Neural progenitor cell (in vitro differentiated cells): ENCODE measurements at places on chromosomes 4 and X.

GRCh38 chr4:10877076-10877475 lies 192.5 kb upstream of the CLNK start:
- H3K4me1 ChIP-seq = no peaks in the 10 kb centered on the region
- H3K27ac ChIP-seq = no peak overlapping the region
- no peaks in the 10 kb centered on the region for H3K27me3 ChIP-seq
- DNase-seq = no peak

DNA sequence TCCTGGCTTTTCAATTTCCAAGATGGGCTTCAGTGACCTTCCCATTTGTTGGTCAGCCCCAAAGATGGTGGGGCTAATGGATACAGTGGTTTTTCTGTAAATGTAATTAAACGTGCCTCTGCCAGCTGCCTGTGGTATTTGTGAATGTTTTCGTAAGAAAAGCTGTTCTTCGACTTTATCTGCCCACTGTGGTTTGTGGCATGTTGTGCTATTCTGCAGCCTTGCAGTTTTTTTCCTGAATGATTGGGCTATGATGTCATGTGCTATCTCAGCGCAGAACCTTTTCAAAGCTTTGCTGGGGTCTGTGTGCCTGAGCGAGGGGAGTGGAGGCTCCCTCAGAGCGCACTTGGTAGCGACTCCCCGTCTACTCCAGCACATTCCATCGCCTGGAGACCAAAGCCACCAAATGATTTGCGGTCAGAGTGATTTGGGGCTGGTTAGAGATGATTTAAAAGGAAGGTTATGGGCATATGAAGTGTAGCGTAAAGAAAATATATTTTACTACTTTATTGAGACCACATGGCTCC lies 137.5 kb downstream of the PALLD start:
- H3K27ac ChIP-seq = no peak overlapping the region
- H3K27me3 ChIP-seq = no peaks in the 10 kb centered on the region
- DNase-seq = peak; percentile 45
- H3K4me1 ChIP-seq = peaks cover 49% of the 10 kb centered on the region

DNA sequence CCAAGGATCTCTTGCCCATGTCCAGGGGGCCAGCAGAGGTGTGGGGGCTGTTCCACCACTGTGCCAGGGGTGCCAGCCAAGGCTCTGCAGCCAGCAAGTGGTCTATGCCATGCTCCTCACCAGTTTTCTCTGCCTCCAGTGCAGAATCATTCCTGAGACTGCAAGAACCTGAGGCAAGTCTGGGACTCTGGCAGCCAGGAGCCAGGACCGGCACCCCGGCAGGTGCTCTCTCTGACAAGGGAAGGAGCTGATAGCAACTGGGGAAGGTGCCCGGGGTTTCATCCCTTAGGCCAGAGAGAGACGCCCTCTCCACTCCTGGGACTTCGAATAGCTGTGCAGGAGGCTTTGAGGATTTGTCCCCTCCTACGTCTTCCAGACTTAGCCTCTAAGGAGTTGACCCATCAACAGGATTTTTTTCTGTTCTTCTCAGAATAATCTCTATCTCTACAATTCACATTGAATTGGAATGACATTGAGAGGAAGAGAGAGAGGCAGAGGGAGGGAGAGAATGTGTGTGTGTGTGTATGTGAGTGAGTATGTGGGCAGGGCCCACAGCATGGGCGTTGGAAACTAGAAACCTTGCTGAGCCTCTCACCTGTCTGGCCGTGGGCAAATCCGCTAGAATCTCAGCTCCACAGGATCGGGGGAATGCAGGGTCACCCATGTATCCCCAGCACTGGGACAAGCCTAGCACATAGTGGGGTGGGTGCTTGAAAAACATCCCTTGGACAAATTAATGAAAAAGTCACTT lies 74.5 kb upstream of the AFAP1 start:
- H3K27me3 ChIP-seq = no peaks in the 10 kb centered on the region
- H3K4me3 ChIP-seq = no peak overlapping the region
- H3K36me3 ChIP-seq = no peaks in the 10 kb centered on the region
- no peak for DNase-seq
- H3K27ac ChIP-seq = no peak overlapping the region

GRCh38 chrX:57453901-57454300 lies 137.9 kb upstream of the ZXDB start:
- no peak overlapping the region for H3K27ac ChIP-seq
- peak; percentile 47 for DNase-seq
- H3K27me3 ChIP-seq = no peaks in the 10 kb centered on the region
- no peak overlapping the region for H3K4me3 ChIP-seq
- no peaks in the 10 kb centered on the region for H3K4me1 ChIP-seq
- H3K36me3 ChIP-seq = peaks cover 4% of the 10 kb centered on the region

GRCh38 chrX:48590203-48591103 lies 6.8 kb upstream of the WDR13 start:
- H3K36me3 ChIP-seq = no peaks in the 10 kb centered on the region
- H3K27me3 ChIP-seq = no peaks in the 10 kb centered on the region
- no peak overlapping the region for H3K27ac ChIP-seq
- no peaks in the 10 kb centered on the region for H3K4me1 ChIP-seq

- no peaks in the 10 kb centered on the region for H3K36me3 ChIP-seq
- no peak overlapping the region for H3K4me3 ChIP-seq
- H3K4me1 ChIP-seq = no peaks in the 10 kb centered on the region
- DNase-seq = no peak
- no peaks in the 10 kb centered on the region for H3K27me3 ChIP-seq
Observed at GRCh38 chrX:154785716-154786115, 19.6 kb downstream of the MPP1 start.

- no peak overlapping the region for H3K27ac ChIP-seq
- H3K27me3 ChIP-seq = no peaks in the 10 kb centered on the region
- H3K4me1 ChIP-seq = peaks cover 7% of the 10 kb centered on the region
- no peaks in the 10 kb centered on the region for H3K36me3 ChIP-seq
- DNase-seq = no peak
Observed at GRCh38 chrX:49273181-49273727, 3.7 kb downstream of the PPP1R3F start.

DNA sequence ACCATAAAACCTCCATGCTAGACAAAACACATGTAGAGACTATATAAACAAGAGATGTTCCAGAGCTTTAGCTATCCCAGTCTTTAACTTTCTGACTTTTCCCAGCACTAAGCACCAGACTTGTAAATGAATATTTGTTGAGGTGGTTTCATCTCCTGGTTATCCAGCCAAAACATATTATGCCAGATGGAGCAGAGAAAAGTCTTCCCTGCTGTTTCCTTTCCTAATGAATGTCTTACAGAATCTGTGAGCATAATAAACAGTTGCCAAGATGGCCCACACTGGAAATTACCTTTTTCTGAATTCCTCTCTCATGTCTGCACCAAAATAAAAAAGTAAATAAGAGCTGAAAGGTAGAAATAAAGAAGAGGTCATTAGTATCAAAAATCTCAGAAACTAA lies 159.2 kb downstream of the TECRL start:
- no peak overlapping the region for H3K27ac ChIP-seq
- no peak for DNase-seq
- H3K27me3 ChIP-seq = no peaks in the 10 kb centered on the region
- no peaks in the 10 kb centered on the region for H3K4me1 ChIP-seq
- H3K4me3 ChIP-seq = no peak overlapping the region
- H3K36me3 ChIP-seq = peaks cover 3% of the 10 kb centered on the region

DNA sequence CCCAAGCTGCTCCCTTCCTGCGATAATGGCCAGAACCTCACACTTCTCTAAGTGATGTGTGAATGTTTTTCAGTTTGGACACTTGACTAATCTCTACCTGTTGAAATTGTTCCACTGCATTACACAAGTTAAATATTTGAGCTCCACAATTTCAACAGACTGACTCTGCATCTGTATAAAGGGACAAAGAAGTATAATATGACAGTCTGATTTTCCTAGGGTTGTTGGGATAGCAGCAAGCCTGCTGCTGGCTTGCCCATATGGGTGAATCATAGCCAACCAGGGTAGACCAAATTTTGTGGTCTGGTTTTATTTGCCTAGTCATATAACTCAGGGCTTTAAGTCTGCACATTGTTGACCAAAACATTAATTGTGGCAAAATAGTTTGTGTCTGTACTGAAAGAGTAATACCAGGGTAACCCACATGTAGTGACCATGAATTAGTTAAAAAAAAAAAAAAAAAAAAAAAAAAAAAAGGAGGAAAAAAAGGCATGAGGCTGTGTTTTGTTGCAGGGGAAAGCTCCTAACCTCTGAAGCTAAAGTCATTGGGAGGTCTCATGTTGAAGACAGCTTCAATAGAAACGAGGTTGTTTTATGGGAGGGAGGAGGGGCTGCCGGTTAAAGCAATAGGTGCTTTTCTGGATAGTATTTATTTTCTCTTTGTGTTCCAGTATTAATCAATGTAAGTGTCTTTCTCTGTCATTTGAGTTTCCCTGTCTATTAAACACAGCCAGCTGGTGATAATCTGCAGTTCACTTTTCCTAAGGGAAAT lies 534.2 kb downstream of the RAB28 start:
- H3K4me3 ChIP-seq = no peak overlapping the region
- H3K27ac ChIP-seq = no peak overlapping the region
- H3K27me3 ChIP-seq = no peaks in the 10 kb centered on the region
- no peak for DNase-seq
- H3K4me1 ChIP-seq = no peaks in the 10 kb centered on the region

- no peak overlapping the region for H3K27ac ChIP-seq
- no peak overlapping the region for H3K4me3 ChIP-seq
- H3K27me3 ChIP-seq = no peaks in the 10 kb centered on the region
- no peak for DNase-seq
Observed at GRCh38 chr4:153824501-153824900, 35.6 kb upstream of the SFRP2 start.
